Airway epithelial cell (primary cell): ENCODE measurements at places on chromosomes 6 and 20. TPM values are rescaled to one million over a fixed set of nuclear protein-coding genes. Genes with fewer than 3 reads are reported as not detected.

The PSMA7 gene
- 484 and 626 TPM in 2 replicates for total RNA-seq

The DNAH8 gene
- not detected in 2 replicates for total RNA-seq

The MYL9 gene
- 4.8 and 5.4 TPM in 2 replicates for total RNA-seq

The SYNJ2 gene
- 5.3 and 9.7 TPM in 2 replicates for total RNA-seq

The DCDC2 gene
- total RNA-seq: 0.07 TPM in 1 of 2 replicates, not detected in the other

The STX11 gene
- 1.5 and 1.7 TPM in 2 replicates for total RNA-seq
